ENCODE measurements at places on chromosomes 4 and X.
A peak's percentile ranks its signal among the peaks of the same experiment; 100 is the strongest.

- no peak for DNase-seq
These were observed 97.3 kb upstream of the SPRY1 start for GRCh38 chr4:123299212-123299691.

DNA sequence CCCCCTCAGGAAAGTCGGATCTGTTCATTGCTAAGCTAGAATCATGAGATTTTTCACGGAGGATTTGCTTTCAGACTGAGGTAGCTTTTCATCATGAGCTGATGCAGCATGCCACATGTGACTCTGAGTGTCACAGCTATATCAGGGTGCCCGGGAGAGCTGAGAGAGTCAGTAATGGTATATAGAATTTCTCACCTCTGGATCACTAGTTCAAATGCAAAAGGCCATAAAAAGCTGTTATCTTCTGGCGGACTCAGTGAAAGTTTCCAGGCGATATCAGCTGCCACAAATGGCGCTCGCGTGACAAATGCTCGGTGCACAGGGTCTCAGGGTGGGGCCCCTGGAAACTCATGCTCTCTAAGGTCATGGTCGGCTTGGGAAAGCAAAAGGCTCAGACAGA lies 150.1 kb downstream of the DHX15 start:
- DNase-seq = no peak

GRCh38 chrX:9429767-9430166 lies 35.1 kb upstream of the TBL1X start:
- DNase-seq = no peak

DNA sequence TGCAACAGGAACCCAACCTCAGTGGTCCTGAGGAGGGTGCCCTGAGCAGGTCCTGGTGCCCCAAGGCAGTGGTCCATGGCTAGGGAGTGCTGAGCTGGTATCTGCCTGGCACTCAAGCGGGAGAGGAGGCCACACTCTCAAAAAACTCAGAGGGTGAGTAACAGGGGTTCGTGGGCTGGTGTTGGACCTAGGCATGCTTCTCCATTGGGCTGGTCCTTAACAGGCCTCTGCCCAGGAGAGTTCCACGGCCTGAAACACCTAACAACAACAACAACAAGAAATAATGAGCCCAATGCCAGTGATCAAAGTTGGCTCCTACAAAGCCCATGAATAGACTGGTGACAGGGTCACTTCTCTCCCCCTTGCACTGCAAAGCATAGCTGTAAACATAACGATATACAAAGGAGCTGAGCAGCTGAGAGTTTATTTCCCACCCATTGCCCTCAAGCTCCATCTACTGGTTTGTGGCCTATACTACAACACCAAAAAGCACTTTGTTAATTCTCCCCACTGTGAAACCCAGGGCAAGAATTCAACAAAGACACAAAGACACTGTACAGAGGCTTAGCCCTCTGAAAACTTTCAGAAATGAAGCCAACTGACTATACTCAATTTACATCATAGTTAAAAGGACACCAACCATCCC lies 736.1 kb upstream of the ADGRL3 start:
- DNase-seq = no peak

- no peak for DNase-seq
These were observed 132.5 kb downstream of the GPC3 start for GRCh38 chrX:133852837-133853356.

DNA sequence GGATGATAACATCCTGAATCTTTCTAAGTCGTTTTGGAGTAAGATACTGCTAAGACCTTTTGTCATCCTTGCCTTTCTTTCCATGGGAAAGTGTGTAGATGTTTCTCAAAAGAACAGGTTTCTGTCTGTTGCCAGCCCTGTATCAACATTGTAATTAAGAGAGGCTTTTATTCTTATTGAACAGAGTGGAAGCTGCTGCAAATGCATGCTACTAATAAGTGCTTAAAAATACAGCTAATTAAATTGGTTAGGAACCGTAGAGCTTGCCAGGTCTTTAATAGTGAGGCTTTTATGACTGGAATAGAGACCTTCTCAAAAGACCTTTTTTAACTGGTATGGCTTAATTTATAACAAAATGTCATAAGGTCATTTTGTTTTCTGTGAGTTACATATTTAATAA lies 34.4 kb downstream of the INTU start:
- DNase-seq = no peak

- no peak for DNase-seq
These were observed 20.0 kb upstream of the HOPX start for GRCh38 chr4:56701161-56701480.

- no peak for DNase-seq
These were observed 188.2 kb downstream of the ARAP2 start for GRCh38 chr4:36056136-36056535.

- no peak for DNase-seq
These were observed 7.9 kb downstream of the CCDC22 start for GRCh38 chrX:49243166-49243565.

GRCh38 chrX:118698516-118699170 lies 28.8 kb upstream of the IL13RA1 start:
- DNase-seq = no peak

DNA sequence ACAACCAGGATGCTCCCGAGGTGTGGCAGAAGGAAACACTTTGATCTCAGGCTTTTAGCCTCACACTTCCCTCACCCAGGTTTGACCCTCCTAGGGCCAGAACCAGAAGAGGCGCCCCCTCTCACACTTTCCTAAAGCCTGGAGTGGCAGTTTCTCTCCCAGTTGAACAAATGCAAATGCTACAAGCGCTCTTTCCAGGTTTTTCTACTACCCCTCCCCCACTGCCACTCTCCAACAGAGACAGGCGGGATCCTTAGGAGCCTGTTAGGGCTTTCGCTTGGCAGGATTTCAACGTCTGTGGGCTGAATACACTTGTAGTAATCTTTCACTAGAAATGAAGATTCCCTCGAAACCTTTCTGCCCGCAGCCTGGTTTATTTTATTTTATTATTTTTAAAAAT lies 2.4 kb downstream of the TSC22D3 start:
- DNase-seq = no peak

- no peak for DNase-seq
These were observed 53.5 kb downstream of the TMPRSS11F start for GRCh38 chr4:68076194-68076593.

DNA sequence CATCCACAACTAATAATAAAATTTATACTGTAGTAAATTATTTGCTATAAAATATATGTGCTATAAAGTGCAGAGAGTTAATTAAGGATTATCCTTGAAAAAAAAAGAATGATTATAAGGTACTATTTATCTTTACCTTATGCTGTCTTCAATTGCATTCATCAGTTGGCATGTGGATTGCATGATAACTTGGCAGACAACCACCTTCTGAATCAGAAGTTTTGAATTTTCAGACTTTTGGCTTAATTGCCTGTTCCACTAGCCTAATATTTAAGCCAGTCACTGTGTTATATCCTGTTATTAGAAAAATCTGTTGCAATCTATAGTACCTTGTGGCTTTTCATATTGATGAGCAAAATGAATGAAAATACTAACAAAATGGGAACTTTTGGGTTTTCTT lies 1040.3 kb upstream of the PCDH10 start:
- no peak for DNase-seq

DNA sequence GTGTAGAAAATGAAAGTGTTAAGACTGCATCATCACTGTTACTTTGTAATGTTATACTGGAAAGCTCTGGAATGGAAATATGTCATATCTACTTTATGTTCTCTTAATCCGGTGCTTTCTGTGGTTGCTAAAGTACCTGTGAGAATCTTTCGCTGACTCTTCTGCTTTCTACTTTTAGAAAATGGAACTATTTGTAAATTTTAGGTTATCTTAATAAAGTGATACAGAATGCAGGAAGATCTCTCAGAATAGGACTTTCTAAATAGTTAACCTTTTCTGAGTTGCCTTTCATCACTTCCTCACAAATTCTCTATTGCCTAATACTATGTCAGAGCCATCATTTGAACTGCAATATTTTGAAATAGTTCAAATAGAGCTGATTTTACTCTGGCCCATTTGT lies 69.3 kb downstream of the BMP2K start:
- no peak for DNase-seq

DNA sequence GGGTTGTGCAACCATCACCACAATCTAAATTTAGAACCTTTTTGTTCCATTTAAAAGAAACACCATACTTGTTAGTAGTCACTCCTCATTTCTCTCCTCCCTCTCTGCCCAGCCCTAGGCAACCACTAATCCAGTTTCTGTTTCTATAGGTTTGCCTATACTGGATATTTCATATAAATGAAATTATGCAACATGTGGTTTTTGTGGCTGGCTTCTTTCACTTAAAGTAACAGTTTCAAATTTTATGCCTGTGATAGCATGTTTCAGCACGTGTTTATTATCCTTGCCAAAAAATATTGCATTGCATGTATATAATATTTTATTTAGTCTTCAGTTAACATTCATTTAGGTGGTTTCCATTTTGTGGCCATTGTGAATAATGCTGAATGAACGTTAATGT lies 437.6 kb downstream of the IL1RAPL1 start:
- no peak for DNase-seq

DNA sequence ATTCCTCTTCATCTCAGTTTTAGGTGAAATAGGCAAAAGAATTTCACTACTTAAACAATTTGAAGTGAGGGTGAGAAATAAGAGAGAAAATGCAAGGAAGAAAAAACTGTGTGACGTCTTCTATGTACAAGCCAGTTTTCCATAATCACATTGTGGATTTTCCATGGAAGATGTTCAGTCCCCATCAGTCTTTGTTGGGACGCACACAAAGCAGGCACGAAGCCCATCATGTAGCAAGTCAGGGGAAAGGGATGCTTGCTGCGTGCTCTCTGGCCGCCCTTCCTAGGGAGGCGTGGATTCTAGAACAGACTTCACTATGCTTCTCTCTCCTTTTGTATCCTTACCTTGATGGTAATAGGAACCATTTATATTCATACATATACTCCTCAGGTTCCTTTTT lies 54.7 kb downstream of the RBPJ start:
- DNase-seq = no peak

- no peak for DNase-seq
These were observed 562.1 kb downstream of the TMA16 start for GRCh38 chr4:164056426-164057142.

- no peak for DNase-seq
These were observed 348.1 kb downstream of the RAPGEF2 start for GRCh38 chr4:159451006-159451405.

DNA sequence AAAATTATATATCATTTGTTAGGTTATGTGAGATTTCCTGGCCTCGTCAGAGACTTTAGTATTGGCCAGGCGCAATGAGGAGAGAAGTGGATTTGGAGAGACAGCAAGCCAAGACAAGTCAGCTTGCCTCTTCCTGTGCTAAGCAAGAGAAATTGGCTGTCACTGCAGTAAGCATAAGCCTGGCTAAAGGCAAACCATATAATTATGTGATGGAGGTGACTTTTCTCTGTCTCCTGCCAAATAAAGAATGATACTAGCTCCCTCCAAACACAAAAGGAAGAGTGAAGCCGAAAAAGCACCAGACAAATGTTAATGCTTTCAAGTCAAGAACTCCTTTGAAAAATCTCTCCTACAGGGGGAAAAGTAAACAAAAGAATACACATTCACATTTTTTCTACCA lies 2246.0 kb downstream of the ARAP2 start:
- DNase-seq = no peak

GRCh38 chrX:67544281-67545035 lies 637 bp downstream of the AR start:
- DNase-seq = no peak

DNA sequence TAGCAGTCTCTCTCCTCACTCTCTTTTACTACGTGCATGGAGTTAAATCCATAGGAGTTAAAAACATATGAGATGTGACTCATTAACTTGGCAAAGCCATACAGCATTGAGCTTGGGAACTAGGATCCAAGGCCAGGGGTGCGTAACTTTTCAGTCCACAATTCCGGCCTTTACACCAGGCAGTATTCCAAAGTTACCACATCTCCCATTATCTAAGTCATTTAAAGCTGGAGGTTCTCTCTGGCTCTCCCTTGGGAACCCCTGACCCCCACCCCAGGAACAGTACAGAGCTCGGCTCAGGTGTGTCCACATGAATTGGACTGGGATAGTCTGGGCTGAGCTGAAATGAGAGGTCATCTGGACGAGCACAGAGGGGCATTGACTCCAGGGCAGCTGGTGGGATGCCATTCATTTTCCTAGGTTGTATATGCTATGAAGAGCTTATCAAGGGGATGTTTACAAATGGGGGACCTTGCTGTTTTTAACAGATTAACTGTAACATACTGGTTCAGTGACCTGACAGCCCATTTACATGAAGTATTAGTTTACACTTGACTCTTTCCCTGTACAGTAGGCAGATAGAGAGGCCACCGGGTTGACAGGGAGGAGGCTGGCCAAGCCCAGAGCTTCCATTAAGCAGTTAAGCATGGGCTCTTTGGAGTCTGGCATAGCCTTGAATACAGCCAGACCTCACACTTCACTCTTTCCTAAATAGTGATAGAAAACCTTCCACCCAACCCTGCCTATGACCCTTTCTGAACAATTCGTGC lies 128.8 kb downstream of the RAB28 start:
- no peak for DNase-seq

DNA sequence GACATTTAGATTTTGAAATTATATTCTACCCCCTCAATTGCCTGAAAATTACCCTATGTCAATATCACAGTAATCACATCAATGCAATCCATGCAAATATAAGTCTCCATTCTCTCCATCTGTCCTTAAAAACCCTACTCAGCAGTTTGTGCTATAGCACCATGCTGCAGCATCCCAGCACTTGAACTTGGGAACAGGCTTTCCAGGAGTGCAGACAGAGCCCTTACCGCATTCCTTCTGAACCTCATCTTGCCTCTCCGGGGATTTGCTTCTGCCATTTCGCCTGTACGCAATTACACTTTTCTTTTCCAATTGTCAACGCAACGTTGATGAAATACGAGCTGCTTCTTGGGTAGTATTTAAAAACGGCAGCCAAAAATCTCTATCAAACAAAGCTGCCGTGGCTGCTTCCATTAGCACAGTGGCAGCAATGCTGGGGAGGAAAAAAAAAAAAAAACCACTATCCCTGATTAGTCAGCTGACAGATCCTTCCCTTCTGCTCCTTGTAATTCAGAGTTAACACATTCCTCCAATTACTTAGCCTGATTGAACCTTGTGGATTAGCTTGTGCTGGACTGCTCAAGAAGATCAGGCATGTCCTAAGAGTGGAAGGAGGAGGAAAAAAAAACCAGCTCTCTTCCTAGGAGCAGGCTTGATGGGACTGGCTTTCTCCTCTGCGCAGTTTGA lies 65.6 kb downstream of the MCF2 start:
- DNase-seq = no peak

GRCh38 chr4:8267077-8267476 lies 2.5 kb upstream of the HTRA3 start:
- peak; percentile 61 for DNase-seq

- DNase-seq = no peak
These were observed 6.6 kb downstream of the HCCS start for GRCh38 chrX:11117745-11118144.

DNA sequence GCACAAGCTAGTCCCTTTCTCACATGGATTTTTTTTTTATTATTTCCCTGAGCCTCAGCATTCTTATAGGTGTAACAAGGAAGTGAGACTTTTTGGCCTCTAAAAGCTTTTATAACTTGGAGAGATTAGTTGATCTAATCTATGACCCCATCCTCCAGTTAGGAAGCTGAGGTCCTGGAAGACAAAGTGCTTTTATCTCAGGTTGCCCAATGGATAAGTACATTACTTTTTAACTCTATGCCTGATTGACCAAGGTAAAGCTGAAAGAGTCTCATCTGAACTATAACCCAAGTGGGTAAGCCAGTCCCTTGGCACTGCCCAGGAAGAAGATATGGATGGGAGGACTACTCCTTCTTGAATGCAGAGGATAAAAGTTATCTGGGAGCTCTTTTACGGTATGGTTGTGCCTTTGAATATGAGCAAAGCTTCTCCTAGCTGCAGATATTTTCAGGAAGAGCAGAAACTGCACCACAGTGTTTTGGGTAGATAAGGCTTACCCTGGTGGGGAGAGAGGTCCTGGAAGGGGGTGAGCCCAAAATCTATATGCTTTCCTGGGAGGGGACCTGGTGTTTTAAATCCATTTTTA lies 40.2 kb downstream of the VSIG4 start:
- DNase-seq = no peak

Measured in stimulated activated CD8-positive, alpha-beta memory T cell treated with anti-CD3 and anti-CD28 coated beads, Interleukin-4, amount 100 ng/mL, for 48 hours (primary cell).